Globus pallidus (tissue), 1 donor: ENCODE measurements at places on chromosomes 11 and 22.

DNA sequence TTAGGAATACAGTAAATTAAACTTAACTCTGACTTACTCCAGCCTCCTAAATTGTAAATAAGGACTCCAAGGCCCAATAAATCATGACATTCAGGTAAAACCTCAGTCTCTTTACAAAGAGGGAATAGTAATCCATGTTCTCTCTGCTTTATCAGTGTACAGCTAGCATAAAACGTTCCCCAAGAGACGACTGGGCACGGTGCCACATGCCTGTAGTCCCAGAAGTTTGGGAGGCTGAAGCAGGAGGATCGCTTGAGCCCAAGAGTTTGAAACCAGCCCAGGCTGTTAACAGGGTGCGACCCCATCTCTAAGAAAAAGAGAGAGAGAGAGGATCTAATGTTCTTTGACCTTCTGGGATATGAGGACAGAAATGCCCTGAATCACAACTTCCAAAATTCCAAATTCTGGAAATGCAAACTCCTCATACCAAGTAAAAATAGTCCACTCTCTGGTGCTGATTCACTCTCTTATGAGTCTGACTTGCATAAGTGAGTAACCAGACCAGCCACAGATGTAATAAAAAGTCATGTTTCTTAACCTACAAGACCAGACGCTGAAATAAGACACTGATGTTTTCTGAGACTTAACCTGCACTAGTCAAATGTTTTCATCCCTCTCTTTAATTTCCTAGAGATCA lies 25.5 kb downstream of the NNMT start:
- DNase-seq: no peak

DNA sequence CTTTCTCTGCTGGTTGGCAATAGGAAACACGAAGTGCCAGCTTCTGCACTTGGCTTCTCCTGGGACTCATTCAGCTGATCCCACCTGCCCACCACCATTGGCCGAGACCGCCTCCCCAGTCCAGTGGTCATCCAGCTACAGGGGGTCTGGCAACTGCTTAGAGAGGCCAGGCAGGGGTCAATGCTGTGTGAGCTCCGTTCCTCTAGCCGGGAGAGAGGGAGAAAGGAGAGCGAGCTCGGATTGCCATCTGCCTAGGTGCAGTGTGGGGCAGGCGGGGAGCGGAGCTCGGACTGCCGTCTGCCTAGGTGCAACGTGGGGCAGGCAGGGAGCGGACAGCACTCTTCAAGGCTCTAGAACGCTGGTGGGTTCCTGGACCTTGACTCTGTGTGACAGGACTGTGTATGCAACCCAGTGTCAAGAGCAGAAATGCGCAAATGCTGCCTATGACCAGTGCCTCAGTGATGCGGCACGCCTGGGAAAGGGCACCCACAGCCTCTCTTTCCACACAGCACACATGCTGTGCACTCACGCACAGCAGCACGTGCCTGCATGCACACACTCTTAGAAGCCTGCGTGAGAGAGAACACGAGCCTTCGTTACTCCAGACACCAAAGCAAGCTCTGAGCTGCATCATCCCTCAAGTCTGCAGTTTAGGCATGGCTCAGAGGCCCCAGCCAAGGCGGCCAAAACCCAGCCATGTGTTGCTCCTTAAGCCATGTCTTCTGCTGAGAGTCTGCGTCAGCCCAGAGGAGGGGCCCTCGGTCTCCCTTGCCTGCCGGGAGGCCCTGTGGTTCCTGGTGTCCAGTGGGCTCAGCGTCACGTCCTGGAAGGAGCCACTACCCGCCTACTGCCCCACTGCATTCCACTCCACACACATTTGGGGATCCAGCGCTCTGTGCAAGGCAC lies 26.8 kb upstream of the JAM3 start:
- no peak for DNase-seq

- DNase-seq: no peak
These were observed 191.1 kb downstream of the TMEM135 start for GRCh38 chr11:87228820-87229219.

GRCh38 chr11:108516125-108516524 lies 17.9 kb upstream of the POGLUT3 start:
- DNase-seq: no peak

GRCh38 chr22:23224846-23225245 lies 44.5 kb downstream of the BCR start:
- DNase-seq: no peak

- DNase-seq: no peak
These were observed 53.8 kb downstream of the COPB1 start for GRCh38 chr11:14445542-14446530.

DNA sequence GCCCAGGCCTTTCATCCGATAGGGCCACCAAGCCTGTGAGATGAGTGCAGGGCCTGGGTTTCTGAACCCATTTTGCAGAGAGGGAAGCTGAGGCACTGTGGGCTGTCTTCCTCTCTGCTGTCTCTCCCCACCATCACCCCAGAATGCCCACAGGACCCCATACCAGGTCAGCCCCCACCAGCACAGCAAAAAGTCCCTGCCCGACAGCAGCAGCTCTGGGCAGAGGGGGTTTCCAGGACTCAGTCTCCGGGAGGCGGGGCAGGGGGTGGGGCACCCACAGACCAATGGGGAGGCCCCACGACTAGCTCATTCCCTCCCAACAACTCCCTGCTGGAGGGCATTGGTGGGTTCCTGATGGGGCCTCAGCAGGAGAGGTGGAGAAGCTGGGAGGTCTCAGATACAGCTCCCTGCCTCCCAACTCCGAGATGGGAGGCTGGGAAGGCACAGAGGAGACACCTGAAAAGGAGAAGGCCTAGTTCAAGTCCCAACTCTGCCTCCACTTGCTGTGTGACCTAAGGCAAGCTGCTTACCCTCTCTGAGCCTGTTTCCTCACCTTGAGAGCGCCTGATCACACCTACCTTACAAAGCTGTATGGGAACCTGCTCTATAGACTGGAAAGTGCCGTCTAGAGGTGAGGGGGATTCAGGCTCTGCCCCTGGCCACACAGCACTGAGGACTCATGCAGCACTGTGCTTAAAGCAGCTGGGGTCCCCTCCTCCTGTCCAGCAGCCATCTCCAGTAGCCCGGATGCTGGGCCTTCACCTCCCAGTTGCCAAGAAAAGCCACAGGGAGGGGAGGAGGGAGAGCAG lies 3.5 kb downstream of the CBX7 start:
- no peak for DNase-seq

DNA sequence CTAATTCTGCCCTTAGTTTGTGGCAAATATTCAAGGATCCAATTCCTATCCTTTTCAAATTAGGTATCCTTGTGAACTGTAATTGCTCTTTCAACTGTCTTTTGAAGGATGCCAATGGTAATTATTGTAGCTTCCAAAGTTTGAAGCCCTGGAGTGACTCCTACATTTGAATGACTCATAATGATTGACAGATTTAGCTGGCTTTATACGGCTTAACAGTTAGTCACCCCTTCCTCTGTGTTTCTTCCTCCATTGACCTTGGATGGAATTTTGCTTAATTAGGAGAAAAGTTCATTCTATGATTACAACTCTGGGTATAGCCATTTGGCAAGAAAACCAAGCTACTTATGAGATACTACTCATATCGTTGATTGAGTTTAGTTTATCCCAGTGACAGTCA lies 639.3 kb upstream of the KIRREL3 start:
- DNase-seq: no peak

DNA sequence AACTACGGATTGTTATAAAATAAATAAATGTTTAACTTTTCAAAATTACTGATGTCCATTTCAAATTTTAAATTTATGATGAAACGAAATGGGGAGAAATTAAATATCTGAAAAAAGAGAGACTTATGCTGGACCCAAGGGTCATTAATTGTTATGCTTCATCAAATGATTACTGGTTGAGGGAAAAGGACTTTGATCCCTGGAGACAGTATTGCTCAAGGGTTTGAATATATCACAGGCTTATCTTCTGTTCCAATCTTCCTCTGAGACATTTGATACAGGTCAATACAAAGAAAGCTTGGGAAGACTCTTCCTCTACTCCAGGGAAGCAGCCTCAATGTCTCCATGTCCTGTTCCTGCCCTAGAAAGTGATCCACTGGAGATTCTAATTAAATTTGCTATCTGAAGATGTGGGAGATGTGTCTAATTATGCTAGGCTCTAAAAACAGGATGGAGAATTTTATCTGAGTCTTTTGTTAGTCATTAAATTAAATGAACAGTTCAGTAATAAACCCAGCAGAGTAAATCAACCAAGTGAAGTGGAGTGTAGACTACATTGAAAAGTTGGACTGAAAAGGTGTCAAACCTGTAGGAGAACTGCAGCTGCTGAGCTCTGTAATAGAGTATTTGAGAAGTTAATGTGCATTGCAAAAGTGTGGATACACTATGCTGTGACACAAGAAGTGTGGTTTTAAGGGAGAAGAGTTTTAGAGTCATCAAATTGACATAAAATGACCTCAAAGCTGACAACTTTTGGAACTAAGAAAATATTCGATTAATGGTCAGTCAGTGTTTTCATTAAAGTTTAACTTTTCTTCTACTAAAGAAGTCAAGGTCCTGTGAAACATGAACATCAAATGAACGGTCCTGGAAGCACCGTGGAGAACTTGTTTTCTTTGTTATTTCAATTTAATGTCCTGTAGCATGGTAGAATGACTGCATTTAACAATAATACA lies 623.7 kb upstream of the CCDC90B start:
- no peak for DNase-seq

GRCh38 chr22:47616396-47617020 lies 854.1 kb downstream of the TBC1D22A start:
- no peak for DNase-seq

DNA sequence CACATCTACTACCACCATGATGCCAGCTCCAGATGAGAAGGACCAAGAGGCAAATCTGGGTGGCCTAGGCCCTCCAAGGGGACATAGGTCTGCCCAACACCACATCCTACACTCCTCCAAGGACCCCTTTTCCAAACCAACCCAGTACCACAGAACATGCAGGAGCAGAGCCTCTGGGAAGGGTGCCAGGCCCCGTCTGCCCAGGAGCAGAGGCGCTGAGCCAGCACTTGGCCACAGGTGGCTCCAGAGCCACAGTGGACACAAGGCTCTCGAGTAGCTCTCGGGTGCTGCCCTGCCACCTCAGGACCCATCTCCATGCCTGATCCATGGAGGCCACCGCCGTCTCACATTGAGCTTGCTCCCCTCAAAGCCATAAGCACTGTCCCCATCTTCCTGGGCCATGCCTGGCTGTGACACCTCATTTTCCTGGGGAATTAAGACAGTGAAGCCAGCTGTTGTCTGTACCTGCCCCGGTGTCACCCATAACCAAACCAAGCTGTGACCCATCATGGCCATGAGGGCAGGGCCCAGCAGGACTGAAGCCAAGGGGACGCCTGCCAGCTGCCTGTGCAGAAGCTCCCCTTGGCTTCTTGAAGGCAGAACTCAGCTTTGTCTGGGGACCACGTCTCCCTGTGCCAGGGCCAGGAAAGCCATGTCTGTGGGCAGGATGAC lies 7.4 kb downstream of the MOB2 start:
- DNase-seq: no peak

- no peak for DNase-seq
These were observed 630.7 kb downstream of the TBC1D22A start for GRCh38 chr22:47393191-47393590.
